ENCODE measurements at places on chromosomes 11 and 22.

- no peak for ATAC-seq
These were observed 103.8 kb downstream of the RRAS2 start for GRCh38 chr11:14255238-14255534.

DNA sequence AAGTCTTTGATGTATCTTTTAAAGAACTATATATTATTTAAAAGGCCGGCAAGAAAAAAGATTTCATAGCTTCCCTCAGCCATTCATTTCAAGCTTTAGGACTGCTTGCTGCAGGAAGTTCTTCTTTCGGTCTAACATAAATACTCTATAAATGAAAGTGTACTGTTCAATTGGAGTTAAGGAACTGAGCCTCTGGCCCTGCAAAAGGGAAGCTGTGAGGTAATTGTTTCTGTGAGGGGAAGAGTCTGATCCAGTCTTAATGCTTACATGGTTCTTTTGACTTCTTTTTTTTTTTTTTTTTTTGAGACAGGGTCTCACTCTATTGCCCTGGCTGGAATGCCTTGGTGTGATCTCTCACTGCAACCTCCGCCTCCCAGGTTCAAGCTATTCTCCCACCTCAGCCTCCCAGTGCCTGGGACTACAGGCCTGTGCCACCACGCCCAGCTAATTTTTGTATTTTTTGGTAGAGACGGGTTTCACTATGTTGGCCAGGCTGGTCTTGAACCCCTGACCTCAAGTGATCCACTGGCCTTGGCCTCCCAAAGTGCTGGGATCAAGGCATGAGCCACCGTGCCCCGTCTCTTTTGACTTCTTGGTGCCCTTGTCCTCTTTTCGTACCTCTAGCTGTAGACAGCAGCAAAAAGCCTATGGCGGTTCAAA lies 4.7 kb upstream of the TRIM29 start:
- ATAC-seq: no peak

GRCh38 chr11:69011624-69012091 lies 1.4 kb downstream of the MRGPRF start:
- no peak for ATAC-seq

DNA sequence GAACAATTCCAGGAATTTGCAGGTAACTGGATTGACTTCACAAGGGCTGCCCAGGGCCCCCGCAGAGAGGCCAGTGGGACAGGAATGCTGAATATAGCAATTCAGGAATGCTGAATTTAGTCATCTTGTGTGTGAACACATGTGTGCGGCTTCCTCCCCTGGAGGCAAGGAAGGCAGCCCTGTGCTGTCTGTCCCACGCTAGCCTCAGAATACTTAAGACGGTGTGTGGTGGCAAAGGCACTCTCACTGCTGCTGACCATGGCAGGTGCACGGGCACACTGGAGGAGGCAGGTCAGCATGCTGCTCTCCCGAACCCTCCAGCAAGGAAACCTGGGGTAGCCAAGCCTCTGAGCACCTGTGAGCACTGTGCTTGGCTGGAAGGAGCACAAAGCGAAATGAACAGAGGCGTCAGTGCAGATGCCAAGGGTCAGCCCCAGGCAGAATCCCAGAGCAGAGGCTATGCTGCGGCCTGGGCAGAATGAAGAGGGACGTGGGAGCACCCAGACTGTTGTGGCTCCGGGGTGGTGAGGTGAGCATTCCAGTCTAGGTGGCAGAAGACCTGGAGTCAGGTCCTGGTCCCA lies 2.7 kb downstream of the GNAZ start:
- no peak for ATAC-seq

DNA sequence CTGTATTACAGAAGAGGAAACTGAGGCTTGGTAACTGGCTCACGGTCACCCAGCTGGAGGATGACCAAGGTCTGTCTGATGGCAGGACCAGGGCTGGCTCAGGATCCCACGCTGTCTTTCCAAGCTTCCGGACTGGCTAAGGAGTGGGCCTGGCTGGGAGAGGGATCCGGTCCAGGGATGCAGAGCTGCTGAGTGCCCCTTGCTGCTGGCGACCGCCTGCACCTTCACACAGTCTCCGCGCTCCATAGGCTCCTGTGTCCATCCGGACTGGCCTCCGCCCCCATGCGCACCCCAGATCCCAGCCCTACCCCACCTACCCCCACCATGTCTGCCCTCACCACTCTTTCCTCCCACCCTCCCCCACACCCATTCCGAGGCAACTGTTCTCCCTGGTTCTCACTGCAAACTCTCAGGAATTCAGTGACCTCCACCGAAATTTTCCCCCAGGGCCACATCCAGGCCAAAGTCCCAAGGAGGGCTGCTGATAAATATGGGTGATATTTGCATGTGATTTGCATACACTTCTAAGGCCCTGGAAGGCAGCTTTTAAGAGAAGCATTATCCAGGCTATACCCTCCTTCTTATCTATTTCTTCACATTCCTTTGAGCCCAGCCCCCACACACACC lies 48.5 kb upstream of the SLC35C1 start:
- ATAC-seq: no peak

DNA sequence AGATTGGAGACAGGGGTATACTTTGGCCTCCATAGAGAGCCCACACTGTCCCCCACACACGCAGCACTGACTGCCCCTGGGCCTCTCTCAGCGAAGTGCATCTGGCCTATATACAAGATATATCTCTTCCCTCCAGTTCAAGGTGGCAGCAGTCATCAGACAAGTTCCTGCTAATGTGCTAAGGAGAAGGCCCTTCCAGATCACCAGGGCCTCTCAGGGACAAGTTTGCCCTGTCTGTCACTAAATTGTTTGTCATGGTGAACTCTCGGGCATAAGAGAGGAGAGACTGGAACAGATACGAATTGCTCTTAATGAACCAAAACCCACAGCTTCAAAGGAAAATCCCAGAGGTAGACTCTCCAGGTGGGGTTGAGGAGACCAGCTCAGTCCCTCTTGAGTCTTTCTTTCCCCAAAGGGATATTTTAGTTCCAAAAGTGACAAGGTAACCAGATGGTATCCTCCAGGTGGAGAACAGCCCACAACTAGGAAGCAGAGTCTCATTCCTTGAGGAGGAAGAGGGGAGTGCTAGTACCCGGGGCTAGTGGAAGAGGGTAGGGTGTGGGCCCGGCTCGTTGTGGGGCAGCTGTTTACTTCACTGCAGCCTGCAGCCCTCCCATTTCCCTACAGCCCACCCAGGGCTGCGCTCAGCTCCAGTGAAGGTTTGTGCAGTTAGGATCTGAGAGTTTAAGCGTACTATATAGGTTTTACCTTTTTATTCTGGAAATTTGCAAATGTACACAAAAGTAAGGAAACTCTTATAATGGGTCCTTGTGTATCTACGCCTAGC lies 2.2 kb upstream of the SLC35C1 start:
- no peak for ATAC-seq

DNA sequence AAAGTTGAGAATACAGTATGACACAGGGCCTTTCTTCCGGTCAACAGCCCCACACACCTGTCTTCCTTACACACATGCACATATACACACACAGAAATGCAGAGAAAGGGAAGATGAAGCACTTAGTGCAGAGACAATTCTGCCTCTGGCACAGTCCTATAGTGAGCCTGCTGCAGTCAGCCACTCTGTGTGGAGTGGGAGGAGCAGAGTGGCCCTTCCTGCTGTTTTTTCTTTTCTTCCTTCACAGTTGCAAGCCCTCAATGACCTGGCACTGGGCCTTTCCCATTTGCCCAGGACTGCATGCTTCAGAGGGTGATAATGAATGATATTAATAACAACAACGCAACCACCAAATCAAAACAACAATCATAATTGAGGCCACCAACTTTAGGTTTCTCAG lies 527.0 kb upstream of the B3GAT1 start:
- no peak for ATAC-seq

DNA sequence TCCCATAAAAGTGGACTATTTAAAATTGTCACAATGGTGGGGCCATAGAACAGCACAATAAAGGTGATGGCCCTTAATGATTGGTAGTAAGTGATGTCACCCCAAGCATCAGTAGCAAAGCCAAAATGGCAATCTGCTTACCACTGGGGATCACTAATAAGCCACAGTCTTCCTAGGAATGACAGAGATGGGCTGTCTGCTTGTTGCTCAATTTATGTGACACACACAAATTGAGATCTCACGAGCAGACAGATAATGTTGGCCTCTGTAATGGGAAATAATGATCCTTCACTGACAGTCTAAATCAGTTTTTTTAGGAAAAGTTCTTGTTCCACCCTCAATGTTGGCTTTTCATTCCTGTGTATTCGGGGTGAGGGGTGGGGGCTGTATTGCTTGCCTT lies 515.1 kb downstream of the BRD1 start:
- ATAC-seq: no peak

GRCh38 chr22:29359469-29359868 lies 28.9 kb downstream of the AP1B1 start:
- peak; percentile 30 for ATAC-seq

- ATAC-seq: no peak
These were observed 340.2 kb downstream of the TBC1D22A start for GRCh38 chr22:47102648-47103047.

DNA sequence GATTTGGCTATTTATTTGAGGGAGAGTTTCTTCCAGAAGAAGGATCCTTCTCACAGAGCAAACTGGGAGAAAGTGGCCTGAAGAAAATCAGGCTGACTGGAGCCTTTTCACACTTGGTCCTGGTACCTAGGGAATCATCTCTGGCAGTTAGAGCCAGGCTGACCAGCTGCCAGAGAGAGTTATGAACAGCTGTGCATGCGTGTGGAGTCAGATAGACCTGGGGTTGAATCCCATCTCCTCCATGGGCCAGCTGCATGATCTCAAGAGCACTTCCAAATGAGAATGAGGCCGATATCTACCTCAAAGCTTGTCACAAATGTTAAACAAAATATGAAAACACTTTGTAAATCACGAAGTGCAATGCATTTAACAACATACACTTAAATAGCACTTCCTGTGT lies 390.0 kb downstream of the TENM4 start:
- ATAC-seq: no peak

DNA sequence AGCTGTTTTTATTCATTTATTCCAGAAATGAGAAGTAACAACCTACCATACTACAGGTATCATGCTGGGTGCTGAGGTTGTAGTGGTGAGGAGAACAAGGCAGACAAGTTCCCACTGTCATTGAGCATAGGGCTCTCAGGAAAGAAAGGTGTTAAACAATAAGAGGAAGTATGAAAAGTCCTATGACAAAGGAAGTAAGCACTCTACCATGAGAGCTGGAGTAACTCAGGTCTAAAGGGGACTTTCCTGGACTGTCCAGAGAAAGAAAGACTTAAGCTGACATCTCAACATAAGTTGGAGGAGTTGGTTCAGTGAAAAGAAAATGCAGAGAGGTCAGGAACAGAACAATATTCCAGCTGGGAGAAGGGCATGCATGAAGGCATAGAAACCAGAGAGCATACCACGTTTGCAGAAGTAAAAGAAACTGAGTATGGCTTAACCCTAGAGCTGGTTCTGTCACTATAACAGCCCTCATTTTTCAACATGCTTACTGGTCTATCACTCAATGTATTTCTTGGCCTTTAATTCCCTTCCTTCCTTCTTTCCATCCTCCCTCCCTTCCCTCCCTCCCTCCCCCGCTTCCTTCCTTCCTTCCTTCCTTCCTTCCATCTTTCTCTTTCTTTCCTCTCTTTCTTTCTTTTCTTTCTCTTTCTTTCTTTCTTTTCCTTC lies 137.8 kb upstream of the BDNF start:
- no peak for ATAC-seq

DNA sequence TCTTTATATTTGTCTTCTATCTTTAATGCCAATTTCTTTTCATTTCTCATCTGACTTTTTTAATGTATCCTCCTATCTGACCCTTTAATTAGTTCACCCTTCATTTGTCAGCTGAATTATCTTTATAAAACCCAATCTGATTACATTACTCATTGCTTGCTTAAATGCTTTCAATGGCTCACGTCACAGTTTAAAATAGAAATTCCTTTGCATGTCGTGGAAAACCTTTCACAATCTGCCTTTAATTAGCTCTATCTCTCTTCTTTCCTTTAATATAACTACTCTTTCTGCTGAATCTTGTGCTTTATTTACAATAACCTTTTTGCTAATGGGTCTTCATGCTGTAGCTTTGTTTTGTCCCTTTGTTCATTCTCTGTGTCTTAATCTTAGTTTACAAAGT lies 125.7 kb downstream of the DYNC2H1 start:
- ATAC-seq: no peak

GRCh38 chr11:30326906-30327305 lies 4.0 kb downstream of the ARL14EP start:
- no peak for ATAC-seq

DNA sequence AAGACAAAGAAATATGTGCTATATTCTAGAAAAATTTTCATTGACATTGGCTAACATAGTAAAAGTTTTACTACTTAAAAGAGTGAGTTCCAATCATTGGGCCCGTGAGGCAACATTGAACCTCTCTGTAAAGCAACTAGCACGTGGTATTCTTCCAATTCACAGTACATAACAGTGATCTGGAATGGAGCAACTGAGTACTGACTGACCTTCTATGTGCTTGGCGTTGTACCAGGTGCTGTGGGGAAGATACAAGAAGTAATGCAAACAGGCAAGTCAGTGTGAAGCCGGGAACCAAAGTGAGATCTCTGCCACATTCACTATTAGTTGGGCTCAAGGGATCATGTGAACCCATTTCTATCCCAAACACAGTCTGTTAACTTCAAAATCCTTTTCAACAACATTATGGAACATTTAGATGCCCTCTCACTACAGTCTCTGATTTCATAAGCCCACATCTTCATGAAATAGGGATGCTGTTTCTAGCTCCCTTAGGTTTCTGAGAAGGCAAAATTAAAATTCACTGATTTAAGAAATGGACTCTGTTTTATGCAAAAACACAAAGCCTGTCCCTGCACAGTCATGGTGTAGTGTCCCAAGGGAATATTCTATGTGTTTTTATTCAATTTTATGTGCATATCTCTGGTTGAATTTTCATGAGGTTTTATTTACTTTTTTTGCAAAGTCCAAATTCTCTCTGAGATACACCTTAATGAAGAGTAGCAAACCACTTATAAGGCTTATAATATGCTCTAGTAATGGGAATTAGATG lies 61.8 kb upstream of the NCAM1 start:
- ATAC-seq: no peak

DNA sequence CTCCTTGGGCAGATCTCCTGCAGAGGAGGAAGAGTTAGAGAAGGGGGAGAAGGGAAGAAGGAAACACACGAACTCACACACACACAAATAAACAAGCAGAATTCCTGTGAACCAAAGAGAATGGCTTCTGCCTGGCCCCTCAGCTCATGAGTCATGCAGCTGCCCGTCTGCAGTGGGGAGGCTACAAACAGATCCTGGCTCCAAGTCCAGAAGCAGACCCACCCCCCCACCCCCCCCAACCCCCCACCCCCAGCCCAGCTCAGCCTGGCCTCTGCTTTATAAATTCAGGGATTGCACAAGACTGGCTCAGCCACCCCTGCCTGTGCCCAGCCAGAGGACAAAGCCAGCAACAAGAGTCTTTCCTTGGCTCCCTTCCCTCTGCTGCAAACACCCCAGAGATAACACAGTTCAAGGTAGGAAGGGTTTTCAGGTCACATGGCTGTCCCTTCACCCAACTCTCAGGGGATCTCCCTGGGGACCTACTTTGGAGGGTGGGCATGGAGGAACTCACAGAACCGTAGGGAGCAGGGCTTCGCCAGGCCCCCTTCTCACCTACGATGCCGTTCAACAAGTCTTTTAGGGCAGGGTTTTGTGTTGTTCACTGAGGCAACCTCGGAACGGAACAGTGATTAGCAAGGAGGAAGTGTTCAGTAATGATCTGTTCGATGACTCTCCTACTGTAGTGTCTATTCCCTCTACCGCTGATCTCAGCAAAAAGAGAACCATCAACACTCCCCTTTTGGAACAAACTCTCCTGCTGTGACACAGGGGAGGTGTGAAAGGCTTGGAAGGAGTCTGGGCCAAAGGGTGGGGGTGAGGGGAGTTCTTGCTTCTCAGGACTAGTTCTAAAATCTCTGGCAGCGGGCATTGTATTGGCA lies 35.5 kb downstream of the RPL27A start:
- ATAC-seq: peak; percentile 76

GRCh38 chr22:25368271-25368670 lies 148.8 kb downstream of the CRYBB2 start:
- peak; percentile 56 for ATAC-seq

All from esophagus mucosa (tissue), 1 donor.